Esophagus mucosa (tissue), 1 donor: ENCODE measurements at places on chromosomes 7 and 10. TPM values are rescaled to one million over a fixed set of nuclear protein-coding genes. Genes with fewer than 3 reads are reported as not detected.

TUBAL3 gene
- total RNA-seq: 0.12 TPM

GPNMB gene
- total RNA-seq: 125 TPM

DNA sequence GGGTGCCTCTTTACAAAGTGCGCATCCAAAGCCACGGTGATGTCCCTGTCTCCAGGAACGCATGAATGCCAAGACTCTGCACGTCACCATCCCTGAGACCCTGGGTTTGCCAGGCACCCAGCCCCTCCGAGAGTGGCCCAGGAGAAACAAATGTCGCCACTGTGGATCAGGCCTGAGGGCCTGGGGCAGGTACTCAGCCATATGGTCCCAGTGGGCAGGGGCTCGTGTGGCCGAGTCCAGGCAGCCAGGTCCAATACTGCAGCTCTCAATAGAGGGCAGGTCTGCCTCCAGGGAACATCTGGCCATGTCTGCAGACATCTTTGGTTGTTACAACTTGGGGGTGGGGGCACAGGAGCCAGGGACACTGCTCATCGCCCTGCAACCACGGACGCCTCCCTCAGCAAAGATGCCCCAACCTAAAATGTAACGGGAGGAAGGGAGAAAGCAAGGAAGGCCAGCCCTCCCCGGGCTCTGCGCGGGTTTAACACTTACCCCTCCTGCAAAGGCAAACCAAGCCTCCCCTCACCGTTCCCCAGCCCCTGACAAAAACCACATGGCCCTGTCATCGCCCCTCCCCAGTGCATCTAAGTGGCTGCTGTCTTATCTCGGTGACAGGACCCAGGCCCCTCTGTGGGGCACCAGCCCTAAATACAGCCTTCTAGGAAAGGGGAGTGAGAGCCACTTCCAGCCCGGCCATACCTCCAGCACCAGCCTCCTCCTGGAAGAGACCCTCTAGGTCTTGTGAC is 10.3 kb upstream of the PAPOLB start:
- no peak for ATAC-seq

- ATAC-seq: no peak
Observed at GRCh38 chr10:86234541-86235270, 131.9 kb downstream of the GRID1 start.

DNA sequence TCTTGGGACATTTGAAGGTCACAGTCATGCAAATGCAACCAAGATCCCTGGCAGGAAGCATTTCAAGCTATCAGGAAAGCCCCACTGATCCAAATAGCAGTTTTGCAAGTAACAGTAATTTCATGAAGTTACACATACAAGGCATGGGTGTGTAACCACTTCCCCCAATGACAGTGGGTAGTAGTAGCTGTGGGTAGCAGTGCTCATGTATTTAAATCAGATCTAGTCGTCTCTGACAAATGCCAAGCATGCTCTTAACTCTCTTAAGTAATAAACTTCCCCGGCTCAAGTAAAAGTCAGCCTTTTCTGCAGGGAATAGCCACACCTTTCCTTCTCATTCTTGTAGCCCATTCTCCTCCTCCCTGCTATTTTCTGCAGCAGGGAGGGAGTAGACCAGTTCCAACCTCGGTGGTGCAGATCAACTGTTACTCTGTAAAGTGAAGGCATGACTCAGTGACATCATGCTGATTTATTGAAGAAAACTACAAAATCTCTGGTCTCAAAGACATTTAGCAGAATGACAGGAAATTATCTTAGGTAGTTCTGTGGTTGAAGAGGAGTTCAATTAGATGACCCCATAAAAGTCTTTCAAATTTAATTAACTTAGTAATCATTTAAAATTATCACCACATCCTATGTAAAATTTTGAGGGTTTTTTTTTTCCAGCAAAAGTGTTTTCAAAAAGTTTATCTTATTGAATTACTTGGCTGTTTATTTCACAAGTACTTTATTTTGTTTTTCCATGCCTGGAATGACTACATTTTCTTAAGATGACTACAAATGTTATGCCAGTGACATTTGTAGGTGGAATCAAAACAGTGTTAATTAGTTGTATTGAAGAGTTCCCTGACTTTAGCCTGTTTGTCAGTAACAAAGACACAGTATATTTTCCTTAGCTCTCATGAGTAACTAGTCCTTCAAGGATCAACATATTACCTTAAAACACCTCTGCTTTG is 568.3 kb downstream of the INHBA start:
- ATAC-seq: peak; percentile 67

GRCh38 chr10:80530251-80530650 is 7.5 kb upstream of the SH2D4B start:
- ATAC-seq: peak; percentile 46
